ENCODE measurements at places on chromosomes 5 and 9. TPM values are rescaled to one million over a fixed set of nuclear protein-coding genes. Genes with fewer than 3 reads are reported as not detected.

DNA sequence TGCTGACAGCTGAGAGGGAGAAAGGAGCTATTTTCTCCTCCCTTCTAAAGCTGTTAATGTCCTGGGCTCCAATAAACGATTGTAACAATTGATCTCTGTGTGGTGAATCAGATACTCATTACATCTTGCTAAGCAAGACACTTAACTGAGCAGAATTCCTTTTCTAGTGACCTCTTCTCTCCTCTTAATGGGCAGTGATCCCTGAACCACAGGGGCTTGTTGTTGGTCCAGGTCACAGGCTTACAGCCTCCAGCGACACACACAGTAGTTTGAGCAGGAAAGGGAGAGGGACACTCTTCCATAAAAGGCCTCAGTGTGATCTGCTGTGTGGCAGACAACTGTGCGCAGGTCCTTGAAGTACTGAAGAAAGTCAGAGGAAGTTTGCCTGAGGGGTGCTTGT is 58.5 kb upstream of the MYO10 start:
- DNase-seq, result peak; percentile 52
- peaks cover 18% of the 10 kb centered on the region for H3K4me1 ChIP-seq
- H3K27me3 ChIP-seq, result no peaks in the 10 kb centered on the region
- no peaks in the 10 kb centered on the region for H3K36me3 ChIP-seq
- no peak overlapping the region for H3K4me3 ChIP-seq

- no peak overlapping the region for H3K4me3 ChIP-seq
- no peak for DNase-seq
- H3K36me3 ChIP-seq, result peaks cover 12% of the 10 kb centered on the region
- H3K27ac ChIP-seq, result no peak overlapping the region
- no peaks in the 10 kb centered on the region for H3K27me3 ChIP-seq
Measured at GRCh38 chr9:96817973-96818372, 36.3 kb downstream of the ZNF782 start.

DNA sequence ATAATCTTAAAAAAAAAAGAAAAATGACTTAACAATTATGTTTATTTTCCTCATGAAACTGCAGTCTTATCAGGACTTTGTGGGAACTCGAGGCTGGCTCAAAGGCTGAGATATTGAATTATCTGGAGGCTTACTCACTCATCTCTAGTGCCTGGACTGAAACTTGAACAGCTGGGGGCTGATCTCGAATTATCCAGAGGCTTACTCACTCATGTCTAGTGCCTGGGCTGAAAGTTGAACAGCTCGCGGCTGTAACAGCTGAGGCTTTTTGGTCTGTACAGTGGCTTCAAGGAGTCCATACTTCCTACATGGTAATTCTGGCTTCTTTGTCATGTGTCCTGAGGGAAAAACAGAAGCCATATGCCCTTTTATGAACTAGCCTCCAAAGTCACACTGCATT is 371.9 kb downstream of the CETN3 start:
- no peaks in the 10 kb centered on the region for H3K36me3 ChIP-seq
- no peaks in the 10 kb centered on the region for H3K27me3 ChIP-seq
- DNase-seq, result no peak
- no peak overlapping the region for H3K4me3 ChIP-seq
- H3K27ac ChIP-seq, result no peak overlapping the region
- H3K4me1 ChIP-seq, result no peaks in the 10 kb centered on the region

GRCh38 chr9:93951655-93952118 is 3.5 kb downstream of the BARX1 start:
- no peak overlapping the region for H3K27ac ChIP-seq
- peaks cover 98% of the 10 kb centered on the region for H3K27me3 ChIP-seq
- no peak for DNase-seq

GRCh38 chr9:2227144-2227867 is 212.2 kb downstream of the SMARCA2 start:
- H3K4me1 ChIP-seq, result no peaks in the 10 kb centered on the region
- H3K4me3 ChIP-seq, result no peak overlapping the region
- H3K36me3 ChIP-seq, result no peaks in the 10 kb centered on the region

GRCh38 chr9:85173967-85174366 is 504.4 kb downstream of the NTRK2 start:
- no peaks in the 10 kb centered on the region for H3K36me3 ChIP-seq
- H3K4me3 ChIP-seq, result no peak overlapping the region
- H3K27ac ChIP-seq, result no peak overlapping the region
- no peak for DNase-seq
- H3K27me3 ChIP-seq, result no peaks in the 10 kb centered on the region
- H3K4me1 ChIP-seq, result peaks cover 4% of the 10 kb centered on the region

DNA sequence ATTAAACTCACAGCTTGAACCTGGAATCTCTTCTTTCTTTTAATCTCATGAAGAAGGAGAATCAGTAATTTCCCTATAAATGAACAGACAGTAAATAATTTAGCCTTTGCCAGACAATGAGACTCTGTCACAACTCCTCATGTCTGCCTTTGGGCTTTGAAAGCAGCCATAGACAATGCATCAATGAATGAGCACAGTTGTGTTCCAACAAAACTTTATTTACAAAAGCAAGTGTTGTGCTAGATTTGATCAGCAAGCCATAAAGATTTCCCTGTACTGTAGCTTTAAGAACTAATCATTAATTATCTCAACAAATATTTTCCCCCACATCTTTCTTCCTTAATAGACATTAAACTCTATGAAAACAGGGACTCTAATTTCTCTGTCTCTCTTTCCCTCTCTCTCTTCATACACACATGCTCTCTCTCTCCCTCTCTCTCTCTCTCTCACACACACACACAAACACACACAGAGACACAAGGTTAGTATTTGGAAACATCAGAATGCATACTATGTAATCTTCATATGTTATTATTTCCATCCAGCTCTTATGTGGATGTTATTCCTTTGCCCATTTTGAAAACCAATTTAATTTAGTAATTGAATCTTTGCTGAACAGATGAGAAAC is 1209.8 kb upstream of the CDH6 start:
- no peak overlapping the region for H3K27ac ChIP-seq
- no peaks in the 10 kb centered on the region for H3K4me1 ChIP-seq
- no peaks in the 10 kb centered on the region for H3K36me3 ChIP-seq
- H3K27me3 ChIP-seq, result no peaks in the 10 kb centered on the region

DNA sequence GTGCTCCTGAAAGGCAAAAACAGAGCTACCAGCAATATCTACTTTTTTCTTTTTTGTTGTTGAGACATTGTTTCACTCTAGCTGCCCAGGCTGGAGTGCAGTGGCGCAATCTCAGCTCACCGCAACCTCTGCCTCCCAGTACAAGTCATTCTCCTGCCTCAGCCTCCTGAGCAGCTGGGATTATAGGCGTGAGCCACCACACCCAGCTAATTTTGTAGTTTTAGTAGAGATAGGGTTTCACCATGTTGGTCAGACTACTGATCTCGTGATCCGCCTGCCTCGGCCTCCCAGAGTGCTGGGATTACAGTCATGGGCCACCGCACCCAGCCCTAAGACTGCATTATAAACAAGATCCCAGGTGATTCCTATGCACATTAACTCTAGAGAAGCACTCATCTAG is 17.0 kb downstream of the PLPP1 start:
- DNase-seq, result no peak
- H3K36me3 ChIP-seq, result no peaks in the 10 kb centered on the region
- no peak overlapping the region for H3K4me3 ChIP-seq
- H3K4me1 ChIP-seq, result peaks cover 4% of the 10 kb centered on the region

- H3K27ac ChIP-seq, result no peak overlapping the region
- H3K36me3 ChIP-seq, result no peaks in the 10 kb centered on the region
- DNase-seq, result no peak
- no peak overlapping the region for H3K4me3 ChIP-seq
- peaks cover 70% of the 10 kb centered on the region for H3K4me1 ChIP-seq
- H3K27me3 ChIP-seq, result no peaks in the 10 kb centered on the region
Measured at GRCh38 chr5:113087976-113088514, 111.4 kb downstream of the DCP2 start.

GRCh38 chr5:179250561-179251225 is 94.6 kb downstream of the ADAMTS2 start:
- H3K27me3 ChIP-seq, result no peaks in the 10 kb centered on the region
- H3K27ac ChIP-seq, result no peak overlapping the region
- H3K36me3 ChIP-seq, result no peaks in the 10 kb centered on the region
- no peak for DNase-seq
- no peak overlapping the region for H3K4me3 ChIP-seq

- H3K4me1 ChIP-seq, result no peaks in the 10 kb centered on the region
- DNase-seq, result no peak
- no peak overlapping the region for H3K4me3 ChIP-seq
- H3K36me3 ChIP-seq, result no peaks in the 10 kb centered on the region
- H3K27me3 ChIP-seq, result no peaks in the 10 kb centered on the region
- H3K27ac ChIP-seq, result no peak overlapping the region
Measured at GRCh38 chr5:2110137-2110933, 227.6 kb upstream of the IRX4 start.

GRCh38 chr5:147176422-147176821 is 58.4 kb upstream of the STK32A start:
- H3K4me3 ChIP-seq, result no peak overlapping the region
- no peaks in the 10 kb centered on the region for H3K4me1 ChIP-seq
- no peak for DNase-seq
- H3K27ac ChIP-seq, result no peak overlapping the region
- H3K27me3 ChIP-seq, result no peaks in the 10 kb centered on the region

DNA sequence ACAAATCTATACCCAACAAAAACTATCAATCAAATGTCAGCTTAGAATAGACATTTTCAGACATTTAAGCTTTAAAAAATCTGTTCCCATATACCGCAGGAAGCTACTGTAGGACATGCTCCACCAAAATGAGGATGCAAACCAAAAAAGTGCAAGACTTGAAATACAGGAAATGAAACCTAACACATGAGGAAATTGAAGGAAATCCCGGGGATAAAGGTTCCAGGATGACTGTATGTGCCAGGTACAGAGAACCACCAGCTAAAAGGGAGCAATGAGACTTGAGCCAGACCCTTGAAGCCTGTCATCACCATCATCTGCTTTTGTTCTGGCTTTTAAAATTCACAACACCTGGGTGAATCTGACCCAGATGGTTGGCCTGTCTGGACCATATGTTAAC is 21.4 kb downstream of the DIAPH1 start:
- no peak for DNase-seq
- no peaks in the 10 kb centered on the region for H3K36me3 ChIP-seq
- H3K4me3 ChIP-seq, result no peak overlapping the region
- H3K27me3 ChIP-seq, result no peaks in the 10 kb centered on the region

- H3K4me3 ChIP-seq, result no peak overlapping the region
- DNase-seq, result no peak
- no peaks in the 10 kb centered on the region for H3K4me1 ChIP-seq
- H3K36me3 ChIP-seq, result no peaks in the 10 kb centered on the region
- H3K27me3 ChIP-seq, result peaks cover 35% of the 10 kb centered on the region
Measured at GRCh38 chr5:150172556-150172955, 6.0 kb downstream of the CDX1 start.

Gene HRCT1
- polyA plus RNA-seq, result not detected

Gene IL5
- not detected for polyA plus RNA-seq

Gene TMEM252
- not detected for polyA plus RNA-seq

Gene MEIKIN
- polyA plus RNA-seq, result not detected

Gene MRPL22
- 139 TPM for polyA plus RNA-seq
